ENCODE measurements at places on chromosomes 3 and 15.
A peak's percentile ranks its signal among the peaks of the same experiment; 100 is the strongest.

GRCh38 chr3:14345496-14346150, 56.8 kb upstream of the SLC6A6 start:
- DNase-seq: no peak

DNA sequence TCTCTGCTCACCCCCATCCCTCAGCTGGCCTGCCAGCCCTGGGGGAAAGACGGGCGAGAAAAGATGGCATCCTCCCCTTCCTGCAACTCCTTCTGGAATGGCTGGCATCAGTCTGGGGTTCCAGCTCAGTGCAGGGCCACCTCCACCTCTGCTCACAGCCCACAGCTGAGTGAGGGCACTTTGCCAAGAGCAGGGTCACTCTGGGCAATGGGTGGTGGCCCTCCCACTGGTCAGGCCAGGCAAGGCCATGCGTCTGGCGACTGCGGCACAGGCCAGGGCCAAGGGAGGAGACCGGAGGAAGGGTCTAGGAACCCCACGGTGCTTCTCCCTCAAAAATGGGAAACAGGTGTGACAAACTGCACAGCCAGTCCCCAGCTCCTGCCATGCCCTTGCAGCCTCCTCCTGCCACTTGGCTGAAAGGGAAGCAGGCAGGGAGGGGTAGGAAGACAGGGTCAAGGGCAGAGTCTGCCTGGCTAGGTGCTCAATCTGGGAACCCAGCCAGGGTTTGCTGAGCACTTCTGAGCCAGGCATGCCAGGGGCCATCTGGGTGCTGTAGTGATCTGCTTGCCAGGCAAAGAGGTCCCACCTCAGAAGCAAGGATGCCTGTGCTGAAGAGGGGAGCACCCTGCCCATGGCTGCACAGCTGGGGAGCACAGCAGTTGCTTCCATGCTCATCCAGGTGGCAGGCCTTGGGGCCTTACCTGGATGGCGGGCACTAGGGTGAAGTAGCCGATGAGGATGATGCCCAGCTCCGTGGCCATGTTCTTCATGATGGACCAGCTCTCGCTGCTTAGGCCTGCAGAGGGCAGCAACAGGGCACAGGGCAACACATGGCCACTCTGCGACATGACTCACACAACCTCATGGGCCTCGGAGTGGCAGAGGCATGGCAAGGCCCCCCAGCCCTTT, 41.2 kb downstream of the PTPN23 start:
- DNase-seq: no peak

DNA sequence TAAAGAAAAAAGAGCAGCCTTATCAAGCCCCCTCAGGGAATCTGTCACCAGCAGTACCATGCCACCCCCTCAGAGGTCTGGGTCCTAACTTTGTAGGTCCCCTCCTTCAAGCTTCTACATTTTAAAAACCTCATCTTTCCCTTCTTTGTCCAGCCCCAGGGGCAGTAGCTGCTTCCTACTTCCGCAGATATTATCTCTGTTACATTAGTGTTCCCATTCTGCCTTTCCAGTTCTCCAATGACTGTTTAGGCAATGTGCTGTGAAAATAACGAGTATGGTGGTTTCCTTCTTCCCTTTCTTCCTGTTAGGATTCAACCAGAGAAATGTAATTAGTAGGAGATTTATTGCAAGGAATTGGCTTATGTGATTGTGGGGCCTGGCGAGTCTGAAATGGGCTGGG, 126.1 kb upstream of the TNIK start:
- no peak for DNase-seq

DNA sequence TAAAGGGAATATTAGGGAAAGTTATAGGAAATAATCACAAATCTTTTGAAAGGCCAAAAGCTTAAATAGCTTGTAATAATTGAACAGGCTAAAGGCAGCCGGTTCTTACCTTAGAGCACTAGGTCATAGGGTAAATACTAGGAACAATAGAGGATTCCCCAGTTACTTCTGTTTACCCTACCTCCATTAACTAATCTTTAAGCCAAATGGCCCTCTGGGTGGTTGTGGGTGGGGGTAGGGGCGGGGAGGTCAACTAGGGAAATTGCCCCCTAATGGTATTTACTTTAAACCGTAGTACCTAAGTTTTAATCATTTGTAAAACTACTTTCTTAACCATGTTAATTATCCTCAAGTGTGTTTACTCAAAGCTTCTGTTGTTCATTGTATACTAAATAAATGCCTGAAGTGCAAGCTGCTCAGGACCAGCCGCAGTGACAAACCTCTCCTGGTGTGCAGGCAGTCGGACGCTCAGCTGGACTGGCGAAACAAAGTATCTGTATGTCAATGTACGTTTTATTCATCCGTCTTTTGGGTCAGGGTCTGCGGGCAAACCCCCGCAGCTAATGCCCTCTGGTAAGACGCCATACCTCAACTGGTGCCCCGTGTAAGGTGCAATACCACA, 18.9 kb downstream of the MAGEL2 start:
- DNase-seq: no peak

DNA sequence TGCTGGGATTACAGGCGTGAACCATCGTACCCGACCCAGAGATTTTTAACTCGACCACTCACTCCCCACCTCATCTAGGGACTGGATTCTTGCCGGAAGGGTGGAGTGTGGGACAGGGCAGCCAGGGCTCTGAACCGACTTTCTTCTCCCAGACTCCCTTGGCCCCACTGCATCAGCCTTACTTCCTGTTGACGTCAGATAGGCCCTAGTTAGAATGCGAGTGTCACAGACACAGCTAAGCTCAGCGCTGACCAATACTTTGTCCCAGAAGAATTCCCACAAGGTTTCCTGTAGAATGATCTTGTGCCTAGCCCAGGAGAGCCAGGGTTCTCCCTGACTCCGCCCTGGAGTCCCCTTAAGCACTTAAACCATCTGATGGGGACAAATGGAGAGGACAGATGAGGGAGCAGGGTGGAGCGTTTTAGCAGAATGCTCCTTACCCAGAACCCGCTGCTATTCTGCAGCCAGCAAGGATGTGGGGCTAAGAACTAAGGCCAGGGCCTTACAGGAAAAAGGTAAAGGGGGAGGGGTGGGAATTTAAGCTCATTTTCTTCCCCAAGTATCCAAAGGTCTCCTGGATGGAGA, 5.8 kb upstream of the TUSC2 start:
- no peak for DNase-seq

DNA sequence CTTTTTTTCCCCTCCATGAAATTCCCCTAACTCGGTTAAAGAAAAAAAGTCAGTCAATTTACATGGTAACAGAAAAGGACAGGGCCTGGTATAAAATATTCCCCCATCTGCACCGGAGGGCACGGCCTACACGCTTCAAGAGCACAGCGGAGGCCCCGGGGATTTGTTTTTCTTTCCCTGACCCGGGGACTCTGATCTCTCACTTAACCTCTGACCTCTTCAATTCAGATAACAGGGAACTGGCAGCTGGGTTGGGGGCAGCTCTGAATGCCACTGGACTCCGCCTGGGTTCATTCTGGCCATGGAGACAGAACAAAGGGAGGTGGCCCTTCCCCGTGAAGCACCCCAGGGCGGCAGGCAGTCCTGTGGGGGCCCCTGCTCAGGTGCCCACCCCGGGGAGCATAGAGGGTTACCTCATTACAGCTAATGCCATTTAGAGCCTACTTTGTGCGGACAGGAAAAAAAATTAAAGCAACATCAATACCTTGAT, 257.5 kb downstream of the SHQ1 start:
- DNase-seq: no peak

- DNase-seq: no peak
Measured at GRCh38 chr3:132486099-132486498, 68.8 kb downstream of the DNAJC13 start.

DNA sequence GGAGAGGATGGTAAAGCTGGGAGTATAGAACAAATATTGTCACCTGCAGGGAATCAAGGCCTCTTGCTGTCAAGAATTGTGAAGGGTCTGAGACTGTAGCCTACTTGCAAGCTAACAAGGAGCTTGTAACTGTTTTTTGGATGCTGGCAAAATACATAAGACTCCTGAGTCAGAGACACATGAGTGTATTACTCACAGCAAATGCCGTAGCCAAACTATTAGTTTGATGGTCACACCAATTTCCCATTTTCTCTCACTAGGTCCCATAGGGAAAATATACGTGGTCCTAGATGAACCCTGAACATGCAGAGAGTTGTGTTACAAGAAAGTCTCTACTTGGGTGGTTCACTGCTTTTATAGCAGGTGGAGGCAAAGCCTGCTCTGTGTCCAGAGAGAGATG, 44.7 kb upstream of the LIPC start:
- DNase-seq: no peak

DNA sequence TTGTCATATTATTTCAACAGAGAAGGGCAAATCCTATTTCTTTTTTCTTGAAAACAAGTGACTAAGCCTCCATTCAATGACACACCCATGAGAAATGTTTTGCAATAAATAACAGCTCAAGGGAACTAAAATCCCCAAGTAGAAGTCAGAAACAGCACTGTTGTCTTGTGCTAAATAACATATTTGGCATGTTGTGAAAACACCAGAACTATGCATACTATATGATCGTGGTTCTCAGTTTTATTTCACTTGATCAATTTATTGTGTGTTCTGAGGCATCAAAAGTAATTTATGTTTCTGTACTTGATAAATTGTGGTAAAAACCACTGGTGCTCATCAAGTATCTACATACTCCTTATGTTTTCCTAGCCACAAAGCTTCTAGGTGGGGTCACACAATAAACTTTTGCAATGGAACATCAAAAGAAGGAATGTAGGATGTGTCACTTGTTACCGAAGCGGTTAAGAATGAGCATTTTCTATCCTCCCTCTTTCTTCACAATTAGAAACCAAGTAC, 691.7 kb upstream of the CBLB start:
- no peak for DNase-seq

DNA sequence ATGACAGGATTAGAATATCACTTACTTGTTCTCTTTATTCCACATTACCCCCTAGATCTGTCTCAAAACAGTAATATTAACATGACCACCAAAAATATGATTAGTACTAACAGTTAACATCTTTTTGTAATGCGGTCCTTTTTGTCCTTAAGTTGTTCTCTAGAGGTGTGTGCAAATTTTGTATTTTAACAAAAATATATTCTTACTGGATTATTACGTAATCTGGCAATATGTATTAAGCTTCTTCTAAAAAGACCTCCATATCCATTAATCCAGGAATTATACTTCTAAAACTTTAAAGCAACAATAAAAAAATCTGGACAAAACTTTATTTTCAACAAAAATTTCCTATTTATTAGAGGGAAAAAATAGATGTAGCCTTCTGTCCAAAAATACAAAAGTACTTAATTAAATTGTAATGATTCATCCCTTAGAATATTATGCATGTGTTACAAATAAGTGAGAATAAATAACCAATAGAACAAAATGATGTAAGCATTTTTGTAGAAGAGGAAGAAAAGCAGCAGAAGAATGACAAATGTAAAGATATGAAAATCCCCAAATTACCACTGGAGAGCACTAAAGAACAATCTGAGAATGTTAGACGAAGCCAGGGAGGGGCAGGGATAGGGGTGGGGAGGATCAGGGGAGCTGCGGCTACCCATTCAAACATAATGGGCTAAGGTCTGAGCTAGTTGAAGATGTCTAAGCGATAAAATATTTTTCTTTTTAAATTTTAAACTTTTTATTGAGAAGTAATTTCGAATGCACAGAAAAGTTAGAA, 945.6 kb downstream of the MCTP2 start:
- DNase-seq: no peak

GRCh38 chr3:133892541-133893231, 3.0 kb downstream of the RAB6B start:
- DNase-seq: no peak

- DNase-seq: no peak
Measured at GRCh38 chr3:167626490-167626889, 27.3 kb downstream of the WDR49 start.

DNA sequence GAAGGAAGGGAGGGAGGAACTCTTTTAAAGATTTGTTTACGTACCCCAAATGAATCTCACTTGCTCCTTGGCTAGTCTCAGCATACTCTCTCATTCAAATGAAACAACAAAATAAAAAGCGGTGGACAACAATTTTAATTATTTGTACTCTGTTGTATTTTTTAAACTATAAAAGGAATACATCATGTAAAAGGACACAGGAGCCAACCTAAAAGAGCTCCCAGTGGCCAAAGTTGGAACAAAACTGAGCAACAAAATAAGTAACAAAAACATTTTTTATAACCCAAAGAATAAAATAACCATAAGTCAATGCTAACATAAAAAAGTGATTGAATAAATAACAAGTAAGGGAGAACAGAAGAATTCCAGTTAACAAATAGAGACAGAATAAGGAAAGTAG, 24.4 kb upstream of the SSUH2 start:
- no peak for DNase-seq

- DNase-seq: no peak
Measured at GRCh38 chr3:43097400-43098080, 8.3 kb downstream of the POMGNT2 start.

GRCh38 chr3:32282578-32283154, 44.2 kb downstream of the CMTM8 start:
- DNase-seq: no peak

- peak; percentile 68 for DNase-seq
Measured at GRCh38 chr15:89017370-89018066, 70.7 kb upstream of the ABHD2 start.

DNA sequence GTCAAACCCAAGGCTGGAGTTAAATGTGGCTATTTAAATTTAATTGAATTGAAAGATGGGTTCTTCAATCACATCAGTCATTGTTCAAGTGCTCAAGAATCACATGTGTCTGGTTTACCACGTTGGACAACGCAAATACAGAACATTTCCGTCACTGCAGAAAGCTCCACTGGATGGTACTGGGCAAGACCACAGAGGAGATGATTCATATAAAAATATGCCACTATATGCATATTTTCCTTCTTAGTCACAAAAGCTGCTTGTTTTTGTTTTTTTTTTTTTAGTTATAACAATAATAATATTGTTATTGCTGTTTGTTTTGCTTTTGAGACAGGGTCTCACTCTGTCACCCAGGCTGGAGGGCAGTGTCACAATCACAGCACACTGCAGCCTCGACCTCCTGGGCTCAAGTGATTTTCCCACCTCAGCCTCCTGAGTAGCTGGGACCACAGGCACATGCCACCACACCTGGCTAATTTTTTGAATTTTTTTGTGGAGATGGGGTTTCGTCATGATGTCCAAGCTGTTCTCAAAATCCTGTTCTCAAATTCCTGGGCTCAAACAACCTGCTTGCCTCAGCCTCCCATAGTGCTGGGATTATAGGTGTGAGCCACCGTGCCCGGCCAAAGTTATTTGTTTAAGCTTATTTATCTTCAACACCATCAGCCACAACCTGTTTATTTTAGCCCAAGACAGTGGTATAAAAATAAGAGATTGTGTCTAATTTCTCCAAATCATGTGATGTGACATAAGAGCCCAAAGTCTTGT, 19.4 kb downstream of the RTP3 start:
- DNase-seq: no peak

Measured in activated T-helper 1 cell treated with Interleukin-2 at 50 U/mL for 16 hours (primary cell).